ENCODE measurements at places on chromosomes 2 and 18. TPM values are rescaled to one million over a fixed set of nuclear protein-coding genes. Genes with fewer than 3 reads are reported as not detected.

COL3A1 gene
- 116 TPM for total RNA-seq

G6PC2 gene
- not detected for total RNA-seq

TMEM169 gene
- total RNA-seq, result 2.8 TPM

TYW5 gene
- total RNA-seq, result 25.3 TPM

MRO gene
- not detected for total RNA-seq

GNAL gene
- total RNA-seq, result 5.3 TPM

ALPI gene
- not detected for total RNA-seq

SGO2 gene
- 1.0 TPM for total RNA-seq

FMNL2 gene
- total RNA-seq, result 57.9 TPM

- DNase-seq, result no peak
Measured at GRCh38 chr2:64932371-64933216, 56.6 kb upstream of the SLC1A4 start.

- DNase-seq, result peak; percentile 85
Measured at GRCh38 chr2:127398239-127398590, 10.4 kb upstream of the MAP3K2 start.

DNA sequence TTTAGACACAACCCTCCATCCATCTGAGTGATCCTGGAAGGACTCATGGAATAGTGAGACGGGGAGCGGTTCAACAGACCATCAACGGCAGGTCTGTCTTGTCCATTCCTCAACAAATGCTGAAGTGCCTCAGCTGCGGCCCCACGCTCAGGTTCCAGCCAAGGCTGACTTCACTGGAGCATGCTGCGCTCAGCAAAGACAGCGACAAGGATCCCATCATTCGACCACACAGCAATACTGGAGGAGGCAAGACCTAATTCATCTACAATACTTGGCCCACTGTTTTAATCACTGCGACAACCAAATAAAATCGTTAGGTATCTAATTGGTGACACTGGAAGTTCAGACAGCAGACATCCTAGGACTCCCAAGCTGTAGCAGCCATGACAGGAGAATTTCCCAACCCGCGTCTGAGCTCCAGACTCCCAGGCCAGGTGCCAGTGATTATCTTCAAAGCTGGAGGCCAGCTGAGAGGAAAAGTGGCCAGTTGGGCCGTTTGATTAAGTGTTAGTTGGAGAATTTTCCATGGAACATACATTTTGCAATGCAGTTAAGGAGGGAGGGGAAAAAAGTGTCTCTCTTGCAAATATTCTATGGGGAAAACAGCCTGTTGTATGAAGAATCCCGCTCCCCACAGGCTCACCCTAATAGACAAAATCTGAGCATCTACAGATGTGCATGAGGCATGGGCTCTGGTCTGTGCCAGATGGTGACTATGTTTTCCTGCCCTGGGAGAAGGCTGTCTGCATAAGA, 92.5 kb upstream of the SLC35G4 start:
- DNase-seq, result no peak

DNA sequence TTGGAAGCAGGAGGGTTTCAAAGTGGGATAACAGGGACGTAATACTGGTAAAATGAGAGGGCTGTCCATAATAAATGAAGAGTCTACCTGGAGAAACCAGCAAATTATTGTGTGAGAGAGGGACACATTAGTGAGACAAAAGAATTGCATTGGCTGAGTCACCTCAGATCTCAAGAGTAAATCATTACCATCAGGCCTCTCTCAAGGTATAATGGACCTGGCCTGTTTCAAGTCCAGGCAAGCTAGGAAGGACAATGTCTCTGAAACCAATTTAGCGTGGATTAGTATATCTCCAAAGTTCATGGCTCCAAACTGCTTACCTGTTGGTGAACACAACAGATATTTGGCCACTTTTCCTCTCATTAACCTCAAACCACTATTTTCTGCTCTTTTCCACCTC, 471.4 kb downstream of the CMPK2 start:
- no peak for DNase-seq

GRCh38 chr2:210480764-210481163, 4.2 kb upstream of the LANCL1 start:
- no peak for DNase-seq

- no peak for DNase-seq
Measured at GRCh38 chr18:64519201-64519600, 370.3 kb upstream of the LINC00305 start.

DNA sequence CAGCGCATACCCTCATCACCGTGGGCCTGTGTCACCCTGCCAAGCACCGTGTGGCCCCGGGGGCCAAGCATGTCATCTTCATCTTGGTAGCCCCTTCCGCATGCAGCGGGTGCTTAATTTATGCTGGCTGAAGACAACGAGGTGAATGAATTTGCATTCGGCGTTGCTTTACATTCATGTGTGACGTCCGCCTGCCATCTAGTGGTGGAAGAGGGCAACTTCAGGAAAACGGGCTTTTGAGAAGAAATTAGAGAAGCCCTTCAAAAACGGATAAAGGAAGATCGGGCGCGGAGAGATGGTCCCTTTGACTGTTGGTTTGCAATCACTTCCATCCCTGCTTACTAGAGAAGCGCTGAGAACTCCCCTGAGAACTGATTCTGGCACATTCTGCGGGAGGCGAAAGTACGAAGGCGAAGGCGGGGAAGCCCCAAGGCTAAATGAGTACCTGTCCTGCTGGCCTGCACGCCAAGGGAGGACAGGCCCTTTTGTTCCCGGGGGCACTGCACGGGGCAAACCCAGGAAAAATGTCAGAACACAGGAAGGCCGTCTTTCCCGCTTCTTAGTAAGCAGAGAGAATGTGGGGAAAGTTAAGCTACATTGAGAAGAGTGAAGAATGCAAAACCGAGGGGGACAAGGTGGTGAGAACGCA, 145.9 kb downstream of the ZNF516 start:
- DNase-seq, result peak; percentile 89

GRCh38 chr2:222862106-222862908, 1.5 kb downstream of the ACSL3 start:
- DNase-seq, result peak; percentile 77

- no peak for DNase-seq
Measured at GRCh38 chr18:9106094-9106493, 3.6 kb downstream of the NDUFV2 start.

- DNase-seq, result no peak
Measured at GRCh38 chr18:35106845-35107148, 65.6 kb downstream of the MAPRE2 start.

DNA sequence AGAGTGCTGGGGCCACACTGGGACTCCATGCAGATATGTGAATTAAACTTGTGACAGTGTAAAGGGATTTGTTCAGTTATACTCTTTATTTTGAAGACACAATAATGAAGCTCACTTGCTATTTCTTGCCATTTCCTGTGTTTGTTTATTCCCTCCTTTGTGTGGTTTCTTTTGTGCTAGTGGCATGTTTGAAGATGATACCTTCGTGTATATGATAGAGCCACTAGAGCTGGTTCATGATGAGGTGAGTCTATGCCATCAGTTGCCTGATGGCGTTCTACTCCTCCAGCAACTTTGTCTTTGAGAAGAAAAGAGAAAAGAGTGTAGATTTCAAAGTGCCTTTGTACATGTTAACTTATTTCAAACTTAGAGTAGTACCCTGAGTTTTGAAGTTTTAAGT, 99.2 kb upstream of the FAM237A start:
- DNase-seq, result no peak

DNA sequence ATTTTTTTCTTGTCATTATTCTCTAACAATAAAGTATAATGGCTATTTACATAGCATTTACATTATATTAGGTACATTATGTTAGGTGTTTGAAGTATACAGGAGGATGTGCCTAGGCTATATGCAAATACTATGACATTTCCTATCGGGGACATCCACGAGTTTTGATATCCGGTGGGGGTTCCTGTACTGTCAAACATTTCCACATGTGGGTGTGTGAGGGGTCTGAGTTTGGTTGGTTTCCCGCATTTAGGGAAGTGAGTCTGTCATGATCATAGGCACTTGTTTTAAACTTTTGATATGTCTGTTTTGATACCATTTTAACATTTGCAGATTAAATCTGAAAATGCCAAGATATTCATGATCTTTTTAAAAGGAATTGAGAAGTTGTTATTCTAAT, 76.0 kb downstream of the CEP192 start:
- DNase-seq, result no peak

- no peak for DNase-seq
Measured at GRCh38 chr2:239965318-239965717, 59.8 kb downstream of the NDUFA10 start.

DNA sequence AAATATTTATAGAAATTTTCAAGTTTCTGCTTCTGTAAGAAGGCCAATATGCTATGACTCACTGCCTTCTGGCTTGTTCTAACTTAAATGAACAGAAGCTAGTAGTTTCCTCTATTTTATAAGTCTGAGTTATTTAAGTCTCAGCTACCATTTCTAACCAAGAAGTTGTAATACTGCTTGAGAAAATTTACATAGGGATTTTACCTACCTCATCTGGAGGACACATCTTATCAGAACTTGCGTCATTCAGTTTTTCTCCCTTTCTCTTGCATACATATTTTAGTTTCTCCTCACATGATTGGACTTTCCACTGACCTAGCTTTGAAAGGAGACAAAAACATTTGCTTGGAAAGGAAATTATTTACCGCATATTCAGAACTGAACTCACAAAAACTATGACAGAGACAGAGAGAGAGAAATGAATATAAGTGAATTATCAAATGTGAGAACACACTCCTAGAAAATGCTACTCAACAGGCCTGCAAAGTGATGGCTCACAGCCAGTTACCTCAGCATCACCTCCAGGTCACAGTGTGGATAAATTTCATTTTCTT, 81.1 kb upstream of the CD302 start:
- DNase-seq, result no peak

- DNase-seq, result no peak
Measured at GRCh38 chr2:96144481-96145035, 682 bp downstream of the DUSP2 start.

DNA sequence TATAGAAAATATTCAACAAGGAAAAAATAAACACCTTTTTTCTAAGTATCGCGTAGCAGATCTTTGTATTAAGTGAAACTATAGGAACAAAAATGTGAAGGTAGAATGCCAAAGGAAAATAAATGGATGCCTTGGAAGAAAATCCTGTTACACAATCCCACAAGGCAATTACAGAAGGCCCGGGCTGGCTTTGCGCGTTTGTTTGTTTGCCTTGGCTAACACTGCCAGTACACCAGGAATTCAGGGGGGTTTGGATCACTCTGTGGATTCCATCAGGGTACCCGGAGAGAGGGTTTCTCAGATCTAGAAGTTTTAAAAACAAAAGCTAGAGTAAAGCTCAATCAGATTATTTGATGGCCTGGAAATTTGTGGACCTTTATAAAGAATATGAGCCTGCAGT, 478.3 kb downstream of the FBXO15 start:
- no peak for DNase-seq

GRCh38 chr18:74631212-74631611, 33.5 kb downstream of the ZNF407 start:
- no peak for DNase-seq

- DNase-seq, result peak; percentile 46
Measured at GRCh38 chr2:152443771-152444170, 108.8 kb downstream of the FMNL2 start.

- no peak for DNase-seq
Measured at GRCh38 chr18:58844871-58845270, 19.8 kb upstream of the ZNF532 start.

GRCh38 chr2:38264396-38265221, 112.5 kb downstream of the ATL2 start:
- no peak for DNase-seq

Measured in stomach (tissue), 19 donors.